Right forelimb (tissue), 1 donor: ENCODE measurements at places on chromosomes 4 and X.

DNA sequence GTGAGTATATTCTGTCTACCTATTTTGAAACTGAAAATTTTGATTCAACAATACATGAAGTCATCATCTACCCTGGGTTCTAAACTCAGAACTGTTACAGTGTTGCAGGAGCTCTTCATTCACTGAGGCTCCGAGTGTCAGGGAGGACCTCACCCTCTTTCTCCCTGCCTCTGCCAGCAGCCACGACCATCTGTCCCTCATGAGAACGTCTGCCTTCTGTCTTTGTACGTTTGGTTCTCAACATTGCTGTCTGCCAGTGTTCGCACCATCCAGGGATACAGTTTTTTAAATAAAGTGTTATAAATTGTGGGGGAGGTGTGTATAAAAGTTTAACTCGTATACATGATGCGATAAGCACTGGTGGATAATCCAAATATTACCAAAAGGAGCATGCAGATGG is 55.5 kb downstream of the TRAPPC11 start:
- no peak for DNase-seq

- DNase-seq: no peak
Observed at GRCh38 chrX:46647251-46647650, 73.7 kb downstream of the CHST7 start.

- no peak for DNase-seq
Observed at GRCh38 chr4:77127215-77127614, 29.8 kb upstream of the CCNG2 start.

DNA sequence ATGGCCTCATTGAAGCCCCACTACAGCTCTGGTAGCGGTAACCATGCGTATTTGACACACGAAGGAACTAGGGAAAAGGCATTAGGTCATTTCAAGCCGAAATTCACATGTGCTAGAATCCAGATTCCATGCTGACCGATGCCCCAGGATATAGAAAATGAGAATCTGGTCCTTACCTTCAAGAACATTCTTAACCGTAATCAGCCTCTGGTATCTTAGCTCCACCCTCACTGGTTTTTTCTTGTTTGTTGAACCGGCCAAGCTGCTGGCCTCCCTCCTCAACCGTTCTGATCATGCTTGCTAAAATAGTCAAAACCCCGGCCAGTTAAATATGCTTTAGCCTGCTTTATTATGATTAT is 876 bp downstream of the HPRT1 start:
- DNase-seq: no peak

DNA sequence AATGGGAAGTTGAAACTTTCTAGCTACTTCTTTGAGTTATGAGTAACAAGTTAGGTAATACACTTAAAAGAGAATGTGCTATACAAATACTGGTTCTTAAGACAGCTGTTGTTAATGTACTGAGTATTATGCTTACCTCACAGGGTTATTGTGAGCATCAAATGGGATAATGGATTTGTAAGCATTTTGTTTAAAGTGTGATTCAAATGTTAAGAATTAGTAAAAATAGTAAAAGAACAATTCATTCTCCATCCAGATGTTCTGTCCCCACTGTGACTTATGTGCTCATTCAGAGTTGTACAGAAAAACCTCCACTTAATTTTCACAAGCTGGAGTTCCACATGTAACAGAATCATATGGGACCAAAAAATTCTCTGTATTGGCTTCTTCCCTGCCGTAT is 63.6 kb downstream of the AR start:
- no peak for DNase-seq

- DNase-seq: no peak
Observed at GRCh38 chr4:2051086-2051485, 8.0 kb upstream of the NAT8L start.

DNA sequence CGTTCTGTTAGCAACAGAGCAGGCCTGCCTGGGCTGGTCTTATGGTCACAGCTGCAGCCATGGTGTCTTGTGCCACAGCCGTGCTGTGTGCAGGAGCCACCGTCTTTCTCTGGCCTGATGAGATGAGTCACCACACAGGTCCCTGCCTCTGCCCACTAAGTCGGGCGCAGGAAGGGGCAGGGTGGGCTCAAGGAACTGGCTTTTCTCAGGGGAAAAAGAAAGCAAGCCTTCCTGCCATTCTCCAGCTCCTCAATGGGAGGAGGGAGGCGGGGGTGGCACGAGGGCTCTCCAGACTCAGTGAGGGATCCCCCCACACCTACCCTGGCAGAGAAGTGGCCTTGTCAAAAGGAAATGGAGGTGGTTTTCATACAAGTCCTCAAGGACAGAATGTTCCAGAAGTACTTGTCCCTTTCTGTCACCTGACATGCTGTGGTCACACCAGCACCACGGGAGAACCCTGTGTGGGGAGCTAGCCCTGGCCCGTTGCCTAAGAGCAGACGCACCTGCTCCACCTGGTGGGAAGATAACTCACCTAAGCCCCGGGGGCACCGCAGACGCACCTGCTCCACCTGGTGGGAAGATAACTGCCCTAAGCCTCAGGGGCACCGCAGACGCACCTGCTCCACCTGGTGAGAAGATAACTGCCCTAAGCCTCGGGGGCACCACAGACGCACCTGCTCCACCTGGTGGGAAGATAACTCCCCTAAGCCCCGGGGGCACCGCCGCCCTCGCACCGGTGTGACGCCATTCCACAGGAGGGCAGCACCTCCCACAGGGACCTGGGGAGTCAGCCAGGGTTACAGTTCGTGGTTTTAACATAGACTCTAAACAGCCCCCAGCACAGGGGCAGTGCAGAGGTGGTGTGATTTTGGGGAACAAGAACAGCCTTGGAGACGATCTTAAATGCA is 18.5 kb downstream of the UVSSA start:
- DNase-seq: no peak

- no peak for DNase-seq
Observed at GRCh38 chr4:159144112-159144694, 41.3 kb downstream of the RAPGEF2 start.

DNA sequence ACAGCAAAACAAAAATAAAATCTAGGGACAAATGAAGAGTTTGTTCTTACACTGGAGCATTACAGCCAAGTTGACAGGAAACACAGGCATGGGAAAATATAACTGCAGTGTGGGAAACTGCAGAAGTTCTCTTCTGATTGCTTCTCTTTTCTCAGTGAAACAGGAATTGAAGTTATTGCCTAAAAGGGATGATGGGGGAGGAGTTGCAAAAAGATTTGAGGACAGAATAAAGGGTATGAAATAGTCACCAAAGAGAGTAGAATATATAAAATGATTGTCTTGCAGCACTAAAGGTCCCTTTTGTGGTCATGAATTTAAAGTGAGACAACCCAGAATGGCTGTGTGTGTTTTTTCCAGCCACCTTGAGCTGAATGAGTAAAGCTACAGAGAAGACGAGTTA is 103.7 kb downstream of the JADE1 start:
- DNase-seq: no peak

GRCh38 chr4:146643812-146644401 is 5.2 kb downstream of the POU4F2 start:
- no peak for DNase-seq

GRCh38 chrX:34559325-34559724 is 97.8 kb downstream of the TMEM47 start:
- DNase-seq: no peak

DNA sequence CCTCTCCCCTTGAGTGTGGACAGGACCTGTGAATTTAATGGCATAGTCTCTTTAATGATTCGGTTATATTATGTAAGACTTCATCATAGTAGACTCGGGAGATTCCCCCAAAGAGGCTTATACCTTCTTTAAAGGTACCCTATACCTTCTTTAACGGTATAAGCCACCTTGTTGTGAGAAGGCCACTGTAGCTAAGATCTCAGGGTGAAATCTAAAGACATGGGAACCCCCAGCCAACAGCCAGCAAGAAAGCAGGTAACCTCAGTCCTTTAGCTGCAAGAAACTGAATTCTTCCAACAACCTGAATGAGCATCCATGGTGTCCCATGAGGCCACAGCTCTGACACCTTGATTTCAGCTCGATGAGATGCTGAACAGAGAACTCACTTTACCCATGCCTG is 931 bp downstream of the DDX60 start:
- DNase-seq: no peak

GRCh38 chr4:13325744-13326143 is 158.4 kb downstream of the RAB28 start:
- no peak for DNase-seq

DNA sequence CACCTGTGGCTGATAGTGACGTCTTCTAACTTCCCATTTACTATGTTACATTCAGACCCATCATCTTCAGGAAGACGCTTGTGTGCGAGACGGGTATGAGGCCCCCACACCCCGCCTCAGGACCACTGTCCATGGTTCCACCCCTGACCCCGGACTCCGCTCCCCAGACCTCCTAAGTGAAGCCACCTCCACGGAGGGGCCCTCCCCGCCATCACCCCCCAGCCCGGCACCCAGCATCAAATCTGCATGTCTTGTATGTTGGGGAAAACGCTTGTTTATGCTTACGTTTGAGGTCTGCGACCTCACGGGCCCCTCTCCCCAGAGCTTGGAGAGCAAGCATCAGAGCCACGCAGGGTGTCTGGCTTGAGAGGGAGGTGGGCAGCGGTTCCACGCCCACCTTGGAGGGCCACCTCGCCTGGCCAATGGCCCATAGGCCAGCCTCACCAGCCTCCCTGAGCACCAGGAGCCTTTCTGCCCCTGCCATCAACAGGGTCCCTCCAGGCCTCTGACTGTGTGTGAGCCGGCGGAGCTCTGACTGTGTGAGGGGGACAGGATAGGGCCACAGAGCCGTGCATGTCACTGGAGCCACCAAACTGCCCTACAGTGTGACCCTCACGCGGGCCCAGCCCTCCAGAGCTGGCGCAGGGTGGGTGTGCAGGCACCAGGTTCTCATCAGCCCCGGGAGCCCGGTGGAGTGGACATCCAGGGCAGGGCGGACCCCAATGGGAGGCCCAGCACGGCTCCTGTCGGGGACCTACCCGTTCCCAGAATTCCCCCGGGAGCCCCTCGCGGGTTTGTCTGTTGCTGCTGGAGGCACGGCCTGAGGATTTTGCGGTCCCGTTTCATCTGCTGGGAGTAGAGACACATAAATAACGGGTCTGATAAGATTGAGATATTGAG is 88.4 kb upstream of the NKX1-1 start:
- no peak for DNase-seq

- no peak for DNase-seq
Observed at GRCh38 chrX:69066021-69066757, 99.1 kb downstream of the PJA1 start.

- DNase-seq: no peak
Observed at GRCh38 chr4:101065935-101066485, 281.3 kb downstream of the PPP3CA start.

- no peak for DNase-seq
Observed at GRCh38 chr4:127370604-127371003, 262.2 kb upstream of the INTU start.

- DNase-seq: no peak
Observed at GRCh38 chr4:160129439-160129838, 1026.6 kb downstream of the RAPGEF2 start.

GRCh38 chr4:7518871-7519637 is 84.3 kb upstream of the PSAPL1 start:
- no peak for DNase-seq

DNA sequence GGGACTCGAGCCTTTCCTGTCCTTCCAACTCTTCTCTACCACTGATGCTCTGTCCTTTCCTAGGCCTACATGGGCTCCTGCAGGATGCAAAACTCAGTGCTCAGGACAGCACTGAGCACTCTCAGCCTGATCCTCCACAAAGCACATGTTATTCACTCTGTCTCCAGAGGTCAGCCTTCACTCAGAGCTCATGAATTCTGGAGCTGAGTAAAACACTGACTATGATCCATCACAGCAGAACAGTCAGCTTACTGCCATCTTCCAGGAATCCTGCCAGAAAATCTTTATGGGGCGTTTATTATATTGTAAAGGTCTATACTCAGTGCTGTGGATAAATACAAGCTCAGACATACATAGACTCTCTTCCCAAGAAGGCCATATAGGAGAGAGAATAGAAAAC is 121.5 kb upstream of the CPEB2 start:
- no peak for DNase-seq

DNA sequence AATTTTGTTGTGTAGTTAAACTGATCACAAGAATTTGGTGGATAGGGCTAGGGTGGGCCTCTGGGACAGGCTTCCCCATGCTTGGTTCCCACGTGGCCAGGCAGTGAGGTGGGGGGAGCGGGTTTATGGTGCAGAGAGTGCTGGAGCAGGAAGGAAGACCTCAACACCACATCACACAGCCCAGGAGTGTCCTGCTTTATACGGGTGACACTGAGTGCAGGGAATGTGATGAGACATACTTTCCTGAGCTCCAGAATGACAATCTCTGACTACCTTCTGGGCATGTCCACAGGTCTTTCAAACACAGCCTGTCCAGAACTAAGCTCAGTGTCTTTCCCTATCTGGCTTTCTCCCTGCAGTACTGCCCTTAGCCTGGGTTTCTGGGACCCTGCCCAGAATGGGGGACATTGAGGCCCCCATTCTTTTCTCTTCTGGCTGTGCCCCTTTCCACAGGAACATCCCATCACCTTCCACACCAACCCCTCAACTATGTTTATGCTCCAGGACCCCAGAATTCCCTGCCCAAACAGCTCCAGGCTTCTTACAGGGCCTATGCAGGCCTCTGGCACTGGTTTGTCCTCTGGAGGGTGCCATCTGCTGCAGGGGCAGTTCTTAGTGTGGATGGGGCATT is 36.5 kb upstream of the RASL11B start:
- no peak for DNase-seq

GRCh38 chr4:160142579-160142978 is 1039.7 kb downstream of the RAPGEF2 start:
- DNase-seq: no peak

- DNase-seq: no peak
Observed at GRCh38 chrX:7062276-7062675, 85.2 kb upstream of the STS start.

- DNase-seq: no peak
Observed at GRCh38 chr4:97525236-97525635, 618.0 kb downstream of the STPG2 start.

DNA sequence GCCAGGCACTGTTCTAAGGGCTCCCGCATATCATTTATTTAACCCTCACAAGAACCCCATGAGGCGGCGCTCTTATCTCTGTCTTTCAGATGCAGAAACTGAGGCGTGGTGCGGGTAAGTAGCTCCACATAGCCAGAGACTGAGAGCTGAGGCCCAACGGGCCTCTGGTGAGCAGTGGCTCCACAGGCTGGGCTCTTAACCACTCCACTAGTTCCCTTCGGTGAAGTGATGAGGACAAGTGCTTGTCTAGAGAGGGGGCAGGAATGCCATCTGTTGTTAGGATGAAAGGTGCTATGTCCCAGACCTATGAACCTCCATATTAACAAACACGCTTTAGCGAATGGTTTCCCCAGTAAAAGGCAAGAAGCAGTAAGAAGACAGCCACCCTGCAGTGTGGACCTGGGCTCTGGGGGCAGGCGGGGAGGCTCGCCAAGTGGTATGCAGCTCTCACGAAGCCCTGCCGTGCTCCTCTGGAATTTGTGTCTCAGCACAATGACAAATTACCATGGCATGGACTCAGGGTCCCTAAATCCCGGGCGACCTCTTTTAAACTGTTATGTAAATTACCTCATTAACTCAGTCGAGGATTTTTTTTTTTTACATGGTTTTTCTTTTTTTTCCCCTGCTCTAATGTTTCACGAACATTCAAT is 20.9 kb upstream of the S100G start:
- no peak for DNase-seq

GRCh38 chr4:1575418-1576303 is 108.5 kb downstream of the FAM53A start:
- no peak for DNase-seq
